CD4-positive, alpha-beta memory T cell (primary cell): ENCODE measurements at places on chromosomes 3 and 15. TPM values are rescaled to one million over a fixed set of nuclear protein-coding genes. Genes with fewer than 3 reads are reported as not detected.

The P2RY14 gene
- total RNA-seq: 0.94 TPM

The PARP6 gene
- 111 TPM for total RNA-seq

The TMEM212 gene
- total RNA-seq: not detected

The GRK7 gene
- not detected for total RNA-seq

The ABHD2 gene
- total RNA-seq: 65.4 TPM
